CD4-positive, alpha-beta T cell treated with Interleukin-6 for 4 hours (primary cell): ENCODE measurements at places on chromosomes 2 and 18.

DNA sequence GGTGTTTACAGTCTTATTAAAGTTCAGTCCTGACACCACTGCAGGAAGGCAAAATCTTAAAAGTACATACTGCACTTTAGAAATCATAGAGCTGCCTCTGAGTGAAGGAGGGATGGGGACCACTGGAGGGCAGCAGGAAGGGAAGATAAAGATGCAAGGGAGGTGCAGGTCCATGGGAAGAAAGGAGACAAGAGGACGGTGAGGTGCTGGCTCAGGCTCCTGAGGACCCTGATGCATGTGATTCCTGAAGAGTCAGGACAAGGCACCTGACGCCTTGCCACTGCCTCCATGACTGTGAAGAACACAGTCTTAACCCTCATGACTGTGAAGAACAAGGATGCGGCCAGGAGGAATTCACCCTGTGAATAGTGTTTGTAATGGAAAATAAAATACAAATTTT, 116.2 kb upstream of the NPAS2 start:
- DNase-seq: no peak

GRCh38 chr2:199862788-199863187, 11.8 kb upstream of the FTCDNL1 start:
- no peak for DNase-seq

DNA sequence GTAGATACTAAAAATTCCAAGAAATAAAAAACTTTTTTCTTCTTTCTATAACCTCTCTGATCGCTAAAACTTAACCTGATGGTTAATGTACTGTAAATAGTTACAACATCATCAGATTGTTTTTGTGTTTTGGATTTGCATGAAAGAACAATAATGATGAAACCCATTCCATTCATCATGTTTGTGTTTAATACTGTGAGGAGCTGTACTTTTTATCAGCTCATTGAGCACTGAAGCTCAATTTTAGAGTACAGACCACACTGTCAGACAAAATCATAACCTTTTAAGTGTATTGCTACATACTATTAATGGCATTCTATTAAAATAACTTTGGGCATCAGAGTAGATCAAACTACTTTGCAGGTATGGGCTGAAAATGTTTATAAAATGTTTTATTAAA, 14.8 kb upstream of the BBS5 start:
- no peak for DNase-seq

GRCh38 chr18:36050479-36050878, 16.9 kb downstream of the RPRD1A start:
- DNase-seq: no peak

DNA sequence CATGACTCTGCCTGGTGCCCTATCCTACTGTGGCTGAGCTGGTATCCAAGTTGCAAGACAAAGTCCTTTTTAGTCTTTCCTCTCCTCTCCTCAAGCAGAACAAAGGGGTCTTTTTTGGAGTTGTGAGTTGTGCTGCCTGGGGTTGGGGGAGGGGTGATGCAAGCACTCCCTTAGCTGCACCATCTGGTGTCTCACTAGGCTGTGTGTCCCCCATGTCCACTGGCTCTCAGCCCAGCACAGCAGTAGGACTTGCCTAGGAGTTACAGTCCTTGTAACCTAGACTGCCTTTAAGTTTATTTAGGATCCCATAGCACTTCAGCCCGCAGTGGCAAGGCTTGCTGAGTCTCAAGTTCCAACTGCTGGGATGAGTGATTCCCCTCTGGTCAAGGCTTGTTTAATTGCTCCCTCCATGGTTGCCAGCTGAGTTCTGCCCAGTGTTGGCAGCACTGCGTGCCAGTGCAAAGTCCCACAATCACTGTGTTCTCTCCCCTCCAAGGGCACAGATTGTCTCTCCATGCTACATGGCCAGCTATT, 13.2 kb upstream of the ILKAP start:
- DNase-seq: no peak
